Chondrocyte (in vitro differentiated cells): ENCODE measurements at places on chromosomes 1 and 21. TPM values are rescaled to one million over a fixed set of nuclear protein-coding genes. Genes with fewer than 3 reads are reported as not detected.

C1orf167 gene
- 0.36 TPM in 1 of 3 replicates, not detected in the others for total RNA-seq

CELSR2 gene
- 8.6 to 10.3 TPM (median 9.9 TPM) in 3 replicates for total RNA-seq

CD2 gene
- total RNA-seq: not detected in 3 replicates

NME7 gene
- 13.9 to 23.5 TPM (median 14.7 TPM) in 3 replicates for total RNA-seq

HSPB7 gene
- total RNA-seq: 61.2 to 160 TPM (median 160 TPM) in 3 replicates

NIPAL3 gene
- 27.1 to 35.3 TPM (median 29.3 TPM) in 3 replicates for total RNA-seq

BRDT gene
- not detected in 3 replicates for total RNA-seq

CACNA1S gene
- 0.07 to 0.46 TPM (median 0.40 TPM) in 3 replicates for total RNA-seq

CAMSAP2 gene
- total RNA-seq: 46.7 to 51.8 TPM (median 51.7 TPM) in 3 replicates

ETV3L gene
- not detected in 3 replicates for total RNA-seq

SYT6 gene
- total RNA-seq: not detected in 3 replicates
